Cortex of kidney (tissue), 1 donor: ENCODE measurements at places on chromosomes 5 and 9.

- DNase-seq: no peak
Measured at GRCh38 chr5:72842816-72843215, 26.4 kb downstream of the TNPO1 start.

GRCh38 chr5:3351581-3352442, 243.8 kb upstream of the IRX1 start:
- DNase-seq: no peak

DNA sequence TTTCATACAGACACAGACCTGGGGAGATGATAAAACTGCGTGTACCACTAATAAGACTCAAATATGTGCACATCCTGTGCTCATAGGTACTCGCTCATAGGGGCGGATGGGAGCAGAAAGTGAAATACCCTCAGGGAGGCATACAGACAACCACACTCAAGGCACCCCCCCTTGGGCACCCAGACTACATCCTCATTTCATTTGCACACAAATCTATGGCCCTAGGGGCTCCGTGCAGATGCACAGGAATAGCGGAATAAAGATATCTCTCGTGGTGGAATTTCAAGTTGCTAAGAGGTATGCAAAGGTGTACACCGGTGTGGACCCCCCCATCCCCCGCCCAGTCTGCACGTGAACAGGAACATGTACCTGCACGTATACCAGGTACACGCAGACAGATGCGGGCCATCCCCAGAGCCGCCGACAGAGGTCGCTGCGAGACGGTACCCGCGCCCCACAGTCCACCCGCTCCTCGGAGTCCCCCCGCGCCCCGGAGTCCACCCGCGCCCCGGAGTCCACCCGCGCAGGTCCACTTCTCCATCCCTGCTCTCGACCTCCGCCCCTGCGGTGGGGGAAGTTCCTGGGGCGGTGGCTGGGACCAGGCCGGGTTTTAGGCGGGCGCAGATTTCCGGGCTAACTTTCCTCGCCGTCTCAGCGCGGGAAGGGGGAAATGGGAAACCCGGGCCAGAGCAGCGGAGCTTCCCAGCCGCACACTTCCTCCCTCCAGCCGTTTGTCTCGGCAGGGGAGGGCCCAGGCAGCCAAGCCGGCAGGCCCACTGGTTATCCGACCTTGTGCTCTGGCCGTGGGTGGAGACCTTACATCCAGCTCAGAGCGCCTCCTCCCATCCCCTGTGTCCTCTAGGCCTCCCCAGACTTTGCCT, 1.0 kb upstream of the IL12B start:
- no peak for DNase-seq

DNA sequence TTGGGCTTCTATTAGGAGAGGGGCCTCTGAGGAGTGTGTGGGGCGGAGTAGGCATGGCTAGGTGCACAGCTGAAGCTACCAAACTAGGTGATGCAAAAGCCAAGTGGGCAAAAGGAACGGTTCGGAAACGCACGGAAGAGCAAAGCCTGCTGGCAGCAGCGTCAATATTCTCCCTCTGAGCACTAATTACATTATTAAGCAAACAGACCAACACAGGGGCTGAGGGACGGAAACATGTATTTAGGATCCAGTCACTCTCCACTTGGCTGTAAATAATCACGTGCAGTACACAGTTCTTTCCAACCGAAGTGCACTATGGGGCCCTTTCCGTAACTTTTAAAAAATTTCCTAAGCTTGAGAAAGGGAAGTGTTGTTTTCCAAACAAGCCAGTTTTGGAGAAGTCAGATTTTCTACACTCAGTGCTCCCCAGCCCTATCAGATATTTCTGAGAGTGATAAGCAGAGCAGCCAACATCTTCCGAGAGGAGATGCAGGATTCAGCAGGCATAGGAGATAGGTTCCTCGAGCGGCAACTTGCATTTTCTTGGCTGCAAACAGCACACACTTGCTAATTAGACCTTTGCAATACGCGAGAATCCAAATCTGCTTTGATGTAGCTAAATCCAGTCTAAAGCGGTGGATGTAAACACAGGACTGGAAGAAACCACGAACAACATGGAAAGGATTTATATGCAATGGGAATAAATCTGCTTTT, 217.2 kb upstream of the TBCA start:
- no peak for DNase-seq

DNA sequence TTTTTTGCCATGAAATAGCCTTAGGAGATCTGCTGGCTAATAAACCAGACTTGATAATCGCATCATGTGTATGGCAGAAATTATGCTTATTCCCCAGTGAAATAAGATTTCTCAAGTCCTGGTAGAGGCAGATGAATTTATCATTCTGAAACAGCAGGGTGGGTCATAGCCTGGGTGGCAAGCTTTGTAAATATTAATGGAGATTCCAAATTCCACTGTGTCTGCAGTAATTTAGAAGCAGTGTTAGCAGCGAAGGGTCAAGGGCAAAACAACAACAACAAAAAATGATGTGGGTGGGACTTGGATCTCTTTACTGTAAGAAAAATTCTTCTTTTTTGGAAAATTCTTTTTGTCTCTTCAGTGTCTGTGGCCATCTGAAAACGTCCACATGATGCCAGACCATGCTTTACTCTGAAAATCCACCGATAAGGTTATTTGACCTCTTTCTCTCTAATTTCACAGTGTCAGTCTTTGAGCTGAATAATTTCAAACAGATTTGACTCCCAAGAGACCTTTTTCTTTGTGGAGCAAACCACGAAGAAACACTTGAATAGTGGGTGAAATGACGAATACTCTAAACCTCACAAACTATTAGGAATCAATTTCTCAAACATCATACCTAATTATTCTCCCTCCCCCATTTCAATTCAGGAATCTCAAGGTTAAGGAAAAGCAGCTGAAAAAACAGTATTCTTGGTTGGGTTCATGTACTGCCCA, 106.0 kb upstream of the RPS23 start:
- DNase-seq: no peak

DNA sequence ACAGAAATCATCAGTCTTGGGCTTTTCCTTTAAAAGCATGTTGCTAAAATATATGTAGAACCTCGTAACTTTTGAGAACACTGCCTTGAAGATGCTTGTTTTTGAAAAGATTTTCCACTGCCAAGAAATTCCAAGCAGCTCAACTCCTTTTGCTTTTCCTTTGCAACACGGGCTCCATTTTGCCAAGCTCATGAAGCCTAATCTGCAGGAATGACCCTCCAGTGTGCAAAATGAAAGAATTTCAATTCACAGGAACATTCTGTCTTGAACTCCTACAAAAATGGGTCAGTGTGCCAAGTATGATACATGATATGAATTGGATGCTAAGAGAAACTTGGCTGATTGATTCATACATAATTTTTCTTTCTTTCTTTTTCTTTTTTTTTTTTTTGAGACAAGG, 35.4 kb upstream of the ERCC6L2 start:
- no peak for DNase-seq

DNA sequence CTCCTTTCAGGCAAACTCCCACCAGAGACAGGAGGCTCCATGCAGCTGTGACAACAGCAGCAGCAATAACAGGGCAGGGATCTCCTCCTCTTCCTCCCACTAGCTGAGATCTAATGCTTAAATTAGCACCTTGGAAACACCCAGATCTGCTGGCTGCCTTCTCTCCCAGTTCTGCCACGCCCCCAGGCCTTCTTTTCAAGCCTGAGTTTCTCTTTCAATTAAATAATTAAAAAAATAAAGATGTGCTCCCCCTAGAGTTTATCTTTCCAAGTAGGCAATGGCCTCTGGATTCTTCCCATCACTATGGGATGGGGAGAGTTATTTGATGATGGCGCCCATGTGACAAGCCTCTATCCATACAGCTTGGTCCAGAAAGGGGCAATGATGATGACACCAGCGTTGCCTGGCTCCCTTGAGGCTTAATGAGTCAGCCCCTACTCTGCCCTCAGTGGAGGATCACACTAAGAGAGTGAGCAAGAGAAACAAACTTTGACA, 3.8 kb downstream of the FAM219A start:
- DNase-seq: no peak

DNA sequence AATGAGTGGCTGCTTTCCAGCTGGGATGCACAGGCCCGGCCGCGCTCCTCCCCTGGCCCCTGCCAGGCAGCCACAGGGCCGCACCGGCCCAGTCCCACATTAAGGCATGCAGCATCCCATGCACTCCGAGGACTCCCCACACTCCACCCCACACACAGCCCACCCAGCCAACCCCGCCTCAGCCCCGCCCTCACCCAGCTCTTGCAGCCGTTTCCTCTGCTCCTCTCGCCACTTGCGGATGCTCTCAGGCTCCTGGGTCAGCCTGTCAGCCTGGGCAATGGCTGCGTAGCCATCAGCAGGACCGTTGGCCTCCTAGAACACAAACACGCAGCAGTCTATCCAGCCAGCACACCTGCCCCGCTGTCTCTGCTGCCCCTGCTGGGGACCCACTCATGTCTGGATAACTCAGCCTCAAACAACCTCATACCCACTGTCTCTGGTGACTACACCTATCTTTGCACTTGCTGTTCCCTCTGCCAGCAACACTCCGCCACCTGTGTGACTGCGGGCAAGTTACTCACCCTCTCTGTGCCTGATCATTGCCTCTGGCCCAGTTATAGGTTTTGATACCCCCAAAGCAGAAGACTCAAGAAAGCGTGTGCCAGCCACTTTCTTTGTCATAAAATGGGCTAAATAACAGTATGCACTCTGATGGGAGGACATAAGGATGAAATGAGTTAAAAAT, 9.3 kb downstream of the HIGD2A start:
- DNase-seq: no peak
